ENCODE measurements at places on chromosomes 6 and 20.

GRCh38 chr20:5662769-5663168 lies 87.4 kb upstream of the SHLD1 start:
- DNase-seq: no peak

- DNase-seq: no peak
Observed at GRCh38 chr6:169665289-169665688, 36.5 kb downstream of the WDR27 start.

GRCh38 chr6:16418151-16418550 lies 179.8 kb downstream of the GMPR start:
- no peak for DNase-seq

DNA sequence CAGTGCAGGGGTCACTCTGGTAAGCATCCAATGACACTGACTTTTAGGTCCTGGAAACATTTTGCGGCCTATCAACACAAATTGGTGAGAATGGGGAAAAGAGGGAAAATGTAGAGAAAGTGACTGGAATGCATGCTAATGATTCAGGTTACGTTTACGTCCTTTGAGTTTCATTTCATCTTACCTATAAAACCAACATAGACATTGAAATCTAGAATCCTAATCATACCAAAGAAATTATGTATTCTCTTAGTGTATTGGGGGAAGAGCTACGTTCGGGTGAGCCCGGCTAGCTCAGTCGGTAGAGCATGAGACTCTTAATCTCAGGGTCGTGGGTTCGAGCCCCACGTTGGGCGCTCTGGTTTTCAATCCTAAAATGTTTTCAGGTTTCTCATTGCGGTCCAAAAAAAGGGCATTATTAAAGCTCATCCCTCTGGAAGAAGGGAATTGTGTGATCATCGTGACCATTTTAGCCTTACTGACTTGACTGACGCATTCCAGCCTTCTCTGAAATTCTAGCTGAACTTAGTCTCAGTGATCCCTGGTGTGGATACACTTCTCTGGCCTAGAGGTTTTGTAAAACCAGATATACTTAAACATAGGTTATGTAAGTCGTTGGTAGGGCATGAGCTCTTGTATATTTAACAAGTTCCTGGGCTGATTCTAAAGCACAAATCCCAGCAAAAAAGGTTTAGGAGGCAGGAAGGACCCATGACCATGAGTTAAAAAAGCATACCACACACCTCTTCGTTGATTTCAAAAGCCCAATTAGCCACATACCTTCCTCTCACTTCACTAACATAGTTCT lies 18.3 kb downstream of the HMGN4 start:
- peak; percentile 5 for DNase-seq

- DNase-seq: no peak
Observed at GRCh38 chr6:143090314-143091044, 29.8 kb downstream of the AIG1 start.

GRCh38 chr6:134537146-134537555 lies 219.2 kb upstream of the SGK1 start:
- DNase-seq: no peak

- no peak for DNase-seq
Observed at GRCh38 chr6:131979515-131980337, 28.6 kb upstream of the CCN2 start.

- no peak for DNase-seq
Observed at GRCh38 chr6:31534011-31534410, 5.2 kb downstream of the MCCD1 start.

GRCh38 chr20:22303523-22303922 lies 280.8 kb downstream of the FOXA2 start:
- DNase-seq: no peak

- DNase-seq: no peak
Observed at GRCh38 chr20:52683761-52684160, 288.4 kb upstream of the TSHZ2 start.

DNA sequence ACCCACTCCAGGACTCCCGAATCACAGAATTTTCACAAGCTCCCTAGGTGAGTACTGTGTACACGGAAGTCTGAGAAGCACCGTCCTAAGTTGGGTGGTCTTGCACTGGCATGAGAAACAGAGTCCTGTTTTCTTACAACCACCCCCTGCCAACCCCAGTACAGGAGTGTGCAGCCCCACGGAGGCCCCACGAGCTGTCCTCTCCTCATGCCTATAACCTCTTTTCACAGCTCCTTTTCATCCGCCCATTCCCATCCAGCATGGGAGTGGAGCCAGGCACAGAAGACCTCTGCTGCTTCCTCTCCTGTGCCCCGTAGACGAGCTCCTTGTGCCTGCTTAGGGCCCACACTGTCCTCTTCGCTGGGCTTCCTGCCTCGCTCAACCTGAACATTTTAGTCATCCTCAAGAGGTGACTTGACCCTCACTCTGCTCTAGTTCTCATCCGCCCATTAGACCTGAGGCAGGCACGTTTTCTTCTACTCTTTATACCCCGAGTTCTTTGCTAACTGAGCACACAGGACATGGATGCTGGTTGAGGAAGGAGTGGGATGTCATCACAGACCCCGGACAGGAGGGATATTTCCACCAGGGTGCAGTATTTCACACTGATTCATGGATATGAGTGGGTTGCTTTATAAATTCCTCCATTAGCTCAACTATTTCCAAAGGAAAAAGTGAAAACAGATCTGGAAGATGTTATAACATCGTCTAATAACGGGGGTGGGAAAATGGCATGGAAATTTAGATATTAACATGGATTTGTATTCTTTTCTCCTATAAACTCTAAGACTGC lies 160.5 kb downstream of the TTLL2 start:
- DNase-seq: peak; percentile 17

DNA sequence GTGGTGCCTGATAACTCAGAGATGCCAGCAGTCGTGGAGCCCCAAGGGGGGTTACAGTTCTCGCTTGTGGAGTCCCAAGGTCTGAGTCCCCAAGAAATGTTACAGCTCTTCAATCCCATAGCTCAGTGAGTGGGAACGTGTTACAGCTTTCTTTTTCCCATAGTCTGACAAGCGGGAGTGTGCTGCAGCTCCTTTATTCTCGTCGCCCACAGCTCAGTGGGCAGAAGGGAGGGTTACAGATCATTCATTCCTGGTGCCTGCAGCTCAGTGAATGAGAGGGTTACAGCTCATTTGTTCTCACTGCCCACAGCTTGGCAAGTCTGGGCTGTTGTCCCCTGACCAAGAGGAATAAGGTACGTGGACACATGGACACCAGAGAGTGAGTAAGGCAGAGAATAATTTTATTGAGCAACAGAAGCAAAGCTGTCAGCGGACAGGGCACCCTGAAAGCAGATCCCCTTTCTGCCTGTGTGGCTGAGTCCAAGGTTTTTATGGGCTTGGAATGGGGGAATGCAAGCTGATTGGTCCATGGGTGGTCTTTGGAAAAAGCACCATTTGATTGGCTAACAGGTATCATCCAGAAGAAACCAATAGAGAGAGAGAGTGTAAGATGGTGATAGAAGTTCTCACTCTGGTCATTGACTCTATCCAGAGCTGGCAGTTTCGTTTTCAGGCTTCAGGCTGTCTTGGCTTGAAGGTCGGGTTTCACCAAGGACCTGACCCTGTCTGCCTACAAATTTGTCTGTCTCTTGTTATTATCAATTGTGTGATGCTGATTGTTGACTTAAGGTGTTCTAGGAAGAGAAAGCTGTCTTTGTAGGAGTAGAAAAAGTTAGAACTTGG lies 16.4 kb downstream of the RNF217 start:
- DNase-seq: no peak

DNA sequence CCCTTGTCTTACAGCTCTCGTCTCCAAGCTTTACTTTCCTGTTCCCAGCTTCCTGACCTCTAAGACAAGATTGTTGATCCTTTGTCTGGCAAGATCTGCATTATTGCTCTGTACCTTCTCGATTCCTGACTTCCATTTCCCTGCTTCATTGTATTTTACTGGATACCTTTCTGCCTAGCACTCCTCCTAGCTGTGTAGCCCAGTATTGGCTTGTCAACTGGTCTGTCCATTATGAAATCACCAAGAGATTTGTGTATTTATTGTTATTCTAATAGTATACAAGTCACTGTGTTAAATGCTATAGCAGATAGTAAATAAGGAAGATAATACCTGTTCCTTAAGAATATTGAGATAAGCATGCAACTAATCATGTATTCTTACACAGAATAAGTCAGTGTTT lies 305.4 kb downstream of the CDKAL1 start:
- DNase-seq: no peak

All from hypothalamus (tissue), 51 donors.